ENCODE measurements at places on chromosomes 7 and 10. TPM values are rescaled to one million over a fixed set of nuclear protein-coding genes. Genes with fewer than 3 reads are reported as not detected.
A peak's percentile ranks its signal among the peaks of the same experiment; 100 is the strongest.

DNA sequence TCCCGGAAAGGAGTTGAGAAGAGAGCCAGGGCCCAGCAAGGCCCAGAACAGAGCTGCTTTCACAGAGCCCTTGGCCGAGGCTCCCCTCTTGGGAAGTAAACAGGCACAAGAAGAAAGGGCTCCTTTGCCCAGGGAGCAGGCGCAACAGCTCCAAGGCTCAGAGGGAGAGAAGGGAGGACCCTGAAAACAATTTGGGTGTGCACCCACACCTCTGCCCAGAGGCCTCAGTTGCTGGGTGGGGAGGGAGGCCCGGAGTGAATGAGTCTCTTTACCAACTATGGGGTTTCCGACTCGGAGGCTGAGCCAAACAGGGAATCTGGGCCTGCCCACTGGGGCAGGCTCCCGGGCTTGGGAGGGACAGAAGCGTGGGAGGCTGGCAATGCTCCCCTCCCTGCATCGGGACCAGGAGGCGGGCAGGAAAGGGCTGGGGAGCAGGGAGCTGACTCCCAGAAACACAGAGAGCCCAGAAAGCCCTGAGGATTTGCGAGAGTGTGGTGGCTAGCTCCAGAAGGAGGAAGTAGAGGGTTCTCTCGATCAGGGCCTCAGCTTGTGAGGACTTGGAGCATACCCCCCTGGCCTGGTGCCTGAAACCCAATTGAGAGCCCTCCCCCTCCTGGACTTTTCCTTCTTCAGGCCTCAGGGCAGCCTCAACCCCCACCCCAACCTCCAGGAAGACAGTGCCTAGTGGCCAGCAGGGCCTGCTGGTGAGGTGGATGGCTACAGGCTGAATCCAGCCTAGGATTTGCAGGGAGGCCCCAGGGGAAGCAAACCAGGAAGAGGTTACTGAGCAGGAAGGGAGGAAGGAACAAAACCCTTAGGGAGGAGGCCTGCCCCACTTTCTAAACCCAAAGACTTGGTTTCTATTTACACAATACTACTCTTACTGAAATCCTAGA is 6.2 kb downstream of the C10orf105 start:
- no peak for DNase-seq

DNA sequence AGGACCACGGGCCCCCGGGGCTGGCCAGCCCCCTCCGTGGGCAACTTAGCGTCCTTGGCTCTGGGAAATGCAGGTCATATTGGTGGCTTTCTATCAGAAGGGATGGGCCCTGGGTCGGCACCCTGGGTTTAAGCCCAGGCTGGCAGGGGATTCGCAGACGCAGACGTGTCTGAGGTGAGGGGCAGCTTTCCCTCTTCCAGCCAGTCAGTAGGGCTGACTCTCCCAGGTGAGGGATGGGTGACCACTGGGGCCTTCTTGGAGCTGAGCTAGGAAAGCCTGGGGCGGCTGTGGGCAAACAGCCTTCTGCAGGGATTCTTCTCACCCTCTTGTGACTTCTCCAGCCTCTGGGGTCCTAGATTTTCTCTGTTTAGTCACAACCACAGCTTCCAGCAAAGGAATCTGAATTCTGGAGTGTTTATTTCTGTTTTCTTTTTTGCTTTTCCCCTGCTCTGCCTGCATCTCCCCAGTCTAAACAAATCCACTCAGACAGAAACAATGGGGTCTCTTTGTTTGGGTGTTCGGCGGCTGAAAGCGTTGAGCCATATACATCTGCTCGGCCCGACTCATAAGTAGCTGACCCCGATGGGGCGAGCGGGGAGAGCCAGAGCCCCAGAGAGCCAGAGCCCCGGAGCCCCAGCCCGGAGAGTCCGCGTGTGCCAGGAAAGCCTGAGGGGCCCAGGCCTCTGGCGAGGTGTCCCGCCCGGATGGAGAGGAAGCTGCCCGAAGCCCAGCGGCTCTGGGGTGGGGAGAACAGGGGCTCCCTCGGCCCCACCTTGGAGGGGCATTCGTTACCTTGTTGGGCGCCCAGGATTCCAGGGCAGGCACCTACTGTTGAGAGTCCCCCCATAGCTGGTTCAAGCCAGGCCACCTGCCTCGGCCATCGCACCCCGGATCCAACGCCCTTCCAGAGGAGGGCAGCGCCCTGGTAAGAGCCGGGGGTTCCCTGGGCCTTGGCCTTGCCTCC is 2.0 kb downstream of the MNX1 start:
- no peak for DNase-seq

GRCh38 chr7:139995017-139995915 is 67.5 kb downstream of the PARP12 start:
- DNase-seq = no peak

- DNase-seq = no peak
These were observed 168.0 kb upstream of the RHEB start for GRCh38 chr7:151687523-151688235.

GRCh38 chr10:104256335-104256961 is 1.8 kb downstream of the GSTO1 start:
- no peak for DNase-seq

DNA sequence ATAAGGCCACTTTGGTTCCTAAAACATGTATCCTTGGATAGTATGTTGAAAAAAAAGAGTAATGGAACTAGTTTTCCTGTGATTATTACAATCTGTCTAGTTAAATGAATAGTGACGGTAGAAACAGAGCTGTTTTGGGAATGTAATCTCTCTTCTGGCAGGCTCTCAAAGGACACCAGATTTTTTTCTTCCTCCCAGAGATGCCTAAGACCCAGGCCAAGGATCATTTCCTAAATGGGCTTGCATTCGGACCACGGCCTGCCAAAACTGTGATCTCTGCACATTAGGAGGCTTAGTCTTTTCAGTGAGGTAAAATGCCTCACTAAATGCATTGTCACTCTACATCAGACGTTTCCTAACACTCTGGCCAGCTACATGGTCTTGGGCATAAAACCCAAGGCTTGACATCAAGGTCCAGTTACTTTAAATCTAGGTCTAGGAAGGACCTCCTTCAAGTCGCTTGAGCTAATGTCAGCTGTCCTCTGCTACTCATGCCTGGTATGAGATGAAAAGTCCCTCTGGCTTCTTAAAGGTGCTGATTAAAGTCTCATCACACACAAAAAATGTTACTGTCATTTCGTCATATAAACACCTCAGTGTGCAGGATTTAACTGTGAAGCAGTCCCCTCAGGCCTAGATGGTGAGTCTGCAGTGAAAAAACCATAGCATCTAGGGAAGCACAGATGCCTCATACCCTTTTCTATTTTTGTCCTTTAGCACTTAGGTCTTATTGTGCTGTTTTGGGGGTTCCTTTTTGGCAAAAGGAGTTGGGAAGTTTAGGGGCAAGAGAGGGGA is 47.7 kb downstream of the DLD start:
- DNase-seq = no peak

DNA sequence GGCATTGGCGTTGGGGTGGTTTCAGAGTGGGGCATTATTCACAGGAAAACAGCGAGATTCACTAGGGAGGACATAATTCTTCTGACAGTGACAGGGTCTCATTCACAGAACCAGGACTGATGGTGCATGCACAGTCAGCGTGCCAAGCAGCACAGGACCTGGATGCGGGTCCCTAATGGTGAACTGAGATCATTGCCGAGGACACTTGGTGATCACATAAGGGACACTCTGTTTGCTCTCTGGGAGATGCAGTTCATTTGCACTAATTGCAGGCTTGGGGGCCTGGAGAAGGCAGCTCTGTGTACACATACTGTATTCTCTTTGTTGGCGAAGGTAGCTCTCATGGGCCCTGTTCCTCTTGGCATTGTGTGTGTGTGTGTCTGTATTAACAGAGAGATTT is 716.1 kb downstream of the PHTF2 start:
- no peak for DNase-seq

DNA sequence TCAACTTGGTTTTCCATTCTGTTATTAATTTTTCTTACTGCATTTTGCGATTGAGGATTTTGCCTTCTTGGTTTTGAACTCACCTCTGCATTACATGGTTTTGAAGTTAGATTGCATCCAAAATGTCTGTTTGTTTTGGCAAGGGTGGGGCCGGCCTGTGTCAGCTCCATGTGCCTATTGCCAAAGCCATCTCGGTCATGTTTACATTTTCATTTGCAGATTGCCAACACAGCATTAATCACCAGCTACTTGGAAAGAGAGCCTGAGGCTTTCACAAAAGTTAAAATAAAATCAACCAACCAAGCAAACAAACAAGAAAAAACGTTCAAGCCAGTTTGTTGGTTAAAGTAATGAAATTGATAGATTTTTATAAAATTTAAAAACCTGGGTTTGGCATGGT is 695.8 kb downstream of the TYW1 start:
- DNase-seq = no peak

- peak; percentile 21 for DNase-seq
These were observed 293.2 kb upstream of the NFE2L3 start for GRCh38 chr7:25858525-25859411.

DNA sequence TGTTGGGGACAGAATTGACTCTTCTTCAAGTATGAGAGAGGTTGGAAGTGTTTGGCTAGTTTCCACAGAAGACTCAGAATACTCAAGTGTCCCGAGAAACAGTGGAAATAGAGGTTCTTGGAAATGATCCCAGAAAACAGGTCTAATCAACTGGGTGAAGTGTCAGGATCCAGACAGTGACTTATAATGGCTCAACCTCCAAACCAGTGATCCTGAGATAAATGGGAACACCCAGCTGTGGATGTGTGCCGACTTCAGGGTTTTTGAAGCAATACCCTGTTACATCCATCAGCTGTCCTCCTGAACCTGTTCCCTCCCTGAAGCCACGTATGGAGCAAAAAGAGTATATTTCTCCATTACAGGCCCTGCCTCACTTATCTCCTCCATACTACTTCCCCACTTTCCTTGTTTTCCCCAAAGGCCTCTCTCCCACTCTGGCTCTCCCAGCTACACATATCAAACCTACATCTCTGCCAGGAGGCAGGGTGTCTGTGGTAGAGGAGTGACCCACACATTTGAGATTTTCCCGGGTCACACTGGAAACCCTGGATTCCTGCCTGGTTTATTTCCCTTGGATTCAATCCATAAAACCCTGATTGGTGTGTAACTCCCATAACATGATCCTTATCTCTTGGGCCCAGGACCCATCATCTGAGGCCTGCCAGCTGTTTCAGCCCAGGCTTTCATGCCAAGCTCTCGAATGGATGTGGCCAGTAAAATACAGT is 17.6 kb upstream of the ELOVL3 start:
- DNase-seq = no peak

- DNase-seq = no peak
These were observed 10.6 kb downstream of the VIM start for GRCh38 chr10:17238445-17239291.

GRCh38 chr10:121357401-121357800 is 240.8 kb downstream of the FGFR2 start:
- no peak for DNase-seq

DNA sequence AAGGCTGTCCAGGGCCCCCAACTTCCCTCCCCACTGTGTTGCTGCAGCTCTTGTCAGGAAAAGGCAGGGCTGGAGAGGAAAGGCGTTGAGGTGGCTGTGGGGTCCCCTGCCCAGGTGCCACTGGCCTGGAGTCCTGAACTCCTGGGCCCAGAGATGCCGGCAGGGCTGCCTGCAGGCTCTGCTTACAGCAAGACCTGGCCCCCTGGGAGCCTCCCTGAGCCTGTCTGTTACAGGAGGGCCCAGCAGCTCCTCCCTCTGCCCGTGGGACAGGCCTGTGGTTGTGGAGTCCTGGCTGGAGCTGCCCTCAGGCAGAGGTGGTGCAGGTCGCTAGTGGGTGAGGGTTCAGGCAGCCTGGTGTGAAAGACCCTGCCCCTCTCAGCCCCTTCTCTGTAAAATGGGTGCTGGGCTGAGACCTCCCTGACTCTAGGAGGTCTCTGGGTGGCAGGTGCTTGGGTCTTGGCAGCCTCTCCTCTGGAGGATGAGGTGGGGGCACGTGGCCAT is 9.9 kb downstream of the ANTXRL start:
- DNase-seq = no peak

DNA sequence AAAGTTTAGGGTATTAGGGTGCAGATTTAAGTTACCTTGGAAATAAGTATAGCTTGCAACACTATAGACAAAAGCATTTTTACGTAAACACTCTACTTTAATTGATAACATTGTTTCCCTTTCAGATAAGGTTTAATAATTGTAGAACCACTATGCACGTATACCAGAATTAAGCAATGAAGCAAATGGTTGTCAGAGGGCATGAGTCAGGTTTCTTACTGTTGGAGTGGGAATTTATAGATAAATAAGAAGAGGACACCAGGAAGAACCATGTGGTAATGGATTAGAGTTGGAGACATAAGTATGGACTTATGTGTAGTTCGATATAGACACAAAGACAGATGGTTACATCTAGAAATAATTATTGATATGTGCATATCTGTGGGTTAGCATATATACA is 355.6 kb downstream of the ETV1 start:
- no peak for DNase-seq

GRCh38 chr10:132263866-132264265 is 43.9 kb downstream of the STK32C start:
- no peak for DNase-seq

Gene KNDC1
- 4.0 TPM for total RNA-seq

Gene ZNF804B
- not detected for total RNA-seq

Gene ASAH2
- 5.9 TPM for total RNA-seq

Gene PTF1A
- not detected for total RNA-seq

Gene IGF2BP3
- 117 TPM for total RNA-seq

Gene ARHGEF35
- total RNA-seq = 1.2 TPM
